ENCODE measurements at places on chromosomes 3 and 15.

DNA sequence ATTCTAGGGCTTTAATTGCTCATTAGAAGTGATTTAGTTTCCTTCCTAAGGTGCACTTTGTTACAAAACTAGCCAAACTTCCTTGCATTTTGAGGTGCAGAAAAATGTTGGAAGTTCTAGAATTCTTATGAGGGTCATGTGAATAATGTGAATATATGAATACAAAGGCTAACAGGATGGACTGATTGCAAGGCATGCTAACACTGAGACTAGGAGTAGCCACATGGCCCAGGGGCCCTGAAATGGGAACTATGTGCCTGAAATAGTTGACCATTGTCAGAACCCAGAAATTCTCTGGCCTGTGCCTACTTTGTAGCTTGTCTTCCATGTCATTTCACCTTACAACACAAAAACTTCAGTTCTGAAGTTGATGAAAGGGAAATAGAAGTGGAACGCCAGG is 10.8 kb downstream of the ASB7 start:
- DNase-seq, result no peak

DNA sequence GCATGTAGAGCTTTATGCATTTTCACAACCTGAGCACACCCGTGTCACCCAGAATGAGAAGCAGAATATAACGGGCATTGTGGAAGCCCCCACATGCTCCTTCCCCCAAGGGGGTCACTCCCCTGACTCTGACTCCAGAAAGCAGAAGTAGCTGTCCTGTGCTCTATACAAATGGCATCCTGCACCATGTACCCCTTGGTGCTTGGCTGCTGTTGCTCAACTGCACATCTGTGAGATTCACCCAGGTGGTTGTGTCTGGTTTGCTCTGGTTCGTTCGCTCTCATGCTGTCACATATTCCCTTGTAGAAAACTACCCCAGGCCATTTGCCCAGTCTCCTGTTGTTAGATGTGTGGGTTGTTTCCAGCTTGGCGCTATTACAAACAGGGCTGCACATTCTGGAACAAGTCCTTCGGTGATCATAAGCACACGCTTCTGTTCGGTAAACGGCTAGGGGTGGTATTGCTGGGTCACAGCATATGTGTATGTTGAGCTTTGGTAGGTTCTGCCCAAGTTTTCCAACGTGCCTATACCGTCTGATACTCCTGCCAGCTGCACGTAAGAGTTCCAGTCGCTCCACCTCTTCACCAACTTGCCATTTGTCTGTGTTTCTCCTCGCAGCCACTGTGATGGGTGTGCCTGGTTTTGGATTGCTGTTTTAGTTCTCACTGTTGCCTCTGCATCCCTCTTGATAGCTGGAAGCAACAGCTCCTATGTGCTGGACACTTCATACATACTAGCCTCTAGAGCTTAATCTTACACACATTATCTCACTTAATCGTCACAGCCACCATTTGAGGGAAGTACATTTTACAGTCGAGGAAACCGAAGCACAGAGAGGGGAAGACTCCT is 65.4 kb upstream of the SLC6A6 start:
- no peak for DNase-seq

DNA sequence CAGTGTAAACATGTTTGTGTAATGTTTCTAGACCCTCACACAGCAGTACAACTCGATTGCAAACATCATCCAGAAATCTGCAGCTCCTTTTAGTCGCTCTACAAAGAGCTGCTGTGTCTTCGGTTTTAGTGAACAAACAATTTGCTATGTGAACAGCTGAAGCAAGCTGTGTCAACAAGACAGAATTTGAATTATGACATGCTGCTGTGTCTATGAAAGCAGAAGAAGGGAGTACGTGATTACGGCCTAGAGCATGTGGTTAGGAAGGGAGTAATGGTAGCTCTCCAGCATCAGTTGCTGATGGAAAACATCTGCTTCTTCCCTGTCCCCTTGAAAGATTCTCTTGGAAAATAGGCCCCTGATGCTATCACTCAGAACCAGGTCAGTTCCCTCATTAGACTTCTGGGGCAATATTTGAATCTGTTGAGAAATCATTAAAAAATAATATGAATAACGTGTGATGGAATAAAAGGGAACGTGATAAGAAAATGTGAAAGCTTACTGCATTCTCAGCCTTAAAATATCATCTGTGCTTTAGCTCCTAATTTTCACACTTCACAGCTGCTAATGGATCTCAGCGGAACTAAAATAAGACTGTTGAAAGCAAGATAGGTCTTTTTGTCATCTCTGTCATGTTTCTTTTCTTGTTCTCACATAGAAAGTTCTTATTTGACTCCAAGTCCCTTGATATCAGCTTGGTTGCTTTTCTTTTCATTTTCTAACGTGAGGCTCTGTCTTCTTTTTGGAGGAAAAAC is 891.5 kb downstream of the ROBO2 start:
- DNase-seq, result no peak

DNA sequence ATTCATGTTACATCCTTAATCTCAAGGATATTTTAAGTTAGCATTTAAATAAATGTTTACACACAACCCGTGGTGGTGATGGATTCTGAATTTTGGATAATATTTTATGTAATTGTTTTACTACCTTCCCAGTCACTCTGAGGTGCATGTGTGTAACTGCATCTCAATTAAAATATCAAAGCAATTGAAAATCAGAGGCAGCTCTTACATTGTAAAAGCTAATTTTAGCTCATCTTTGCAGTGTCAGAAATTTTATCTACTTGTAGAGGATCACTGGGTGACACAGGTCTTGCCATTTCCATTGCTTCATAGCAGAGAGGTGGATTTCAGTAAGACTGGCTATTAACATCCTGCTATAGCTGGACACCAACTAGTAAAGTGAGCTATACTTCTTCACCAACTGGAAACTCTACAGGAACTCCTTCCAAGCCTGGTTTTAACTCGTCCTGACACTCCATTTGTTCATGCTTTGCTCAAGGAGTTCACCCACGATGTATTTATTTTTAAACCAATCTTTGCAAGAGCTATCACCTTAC is 19.6 kb upstream of the MITF start:
- no peak for DNase-seq

GRCh38 chr3:47016934-47017435 is 37.5 kb downstream of the NBEAL2 start:
- DNase-seq, result no peak

- DNase-seq, result no peak
Measured at GRCh38 chr3:12990306-12990705, 82.9 kb downstream of the IQSEC1 start.

- DNase-seq, result no peak
Measured at GRCh38 chr15:77393471-77393840, 26.4 kb downstream of the PEAK1 start.

GRCh38 chr3:36597422-36597821 is 166.9 kb downstream of the DCLK3 start:
- DNase-seq, result no peak

GRCh38 chr3:18853269-18853668 is 295.0 kb upstream of the KCNH8 start:
- no peak for DNase-seq

DNA sequence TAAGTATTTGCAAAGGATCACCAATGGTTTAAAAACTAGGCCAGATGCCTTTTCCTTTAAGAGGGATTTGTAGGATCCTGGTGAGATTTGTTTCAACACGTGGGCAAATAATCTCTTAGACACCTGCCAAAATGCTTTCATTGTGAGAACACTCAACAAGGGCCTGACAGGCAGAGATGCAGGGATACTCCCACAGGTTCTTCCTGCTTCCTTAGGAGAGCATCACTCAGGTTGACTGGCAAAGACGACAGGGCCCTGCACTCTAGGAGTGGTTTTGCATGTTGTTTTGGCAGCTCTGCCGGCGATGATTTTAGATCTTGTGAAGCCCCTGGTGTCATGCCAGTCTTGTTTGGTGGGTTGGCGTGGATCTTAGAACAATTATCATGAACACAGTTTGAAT is 184.5 kb downstream of the NR1D2 start:
- no peak for DNase-seq

GRCh38 chr3:89171687-89172545 is 64.5 kb downstream of the EPHA3 start:
- DNase-seq, result no peak

DNA sequence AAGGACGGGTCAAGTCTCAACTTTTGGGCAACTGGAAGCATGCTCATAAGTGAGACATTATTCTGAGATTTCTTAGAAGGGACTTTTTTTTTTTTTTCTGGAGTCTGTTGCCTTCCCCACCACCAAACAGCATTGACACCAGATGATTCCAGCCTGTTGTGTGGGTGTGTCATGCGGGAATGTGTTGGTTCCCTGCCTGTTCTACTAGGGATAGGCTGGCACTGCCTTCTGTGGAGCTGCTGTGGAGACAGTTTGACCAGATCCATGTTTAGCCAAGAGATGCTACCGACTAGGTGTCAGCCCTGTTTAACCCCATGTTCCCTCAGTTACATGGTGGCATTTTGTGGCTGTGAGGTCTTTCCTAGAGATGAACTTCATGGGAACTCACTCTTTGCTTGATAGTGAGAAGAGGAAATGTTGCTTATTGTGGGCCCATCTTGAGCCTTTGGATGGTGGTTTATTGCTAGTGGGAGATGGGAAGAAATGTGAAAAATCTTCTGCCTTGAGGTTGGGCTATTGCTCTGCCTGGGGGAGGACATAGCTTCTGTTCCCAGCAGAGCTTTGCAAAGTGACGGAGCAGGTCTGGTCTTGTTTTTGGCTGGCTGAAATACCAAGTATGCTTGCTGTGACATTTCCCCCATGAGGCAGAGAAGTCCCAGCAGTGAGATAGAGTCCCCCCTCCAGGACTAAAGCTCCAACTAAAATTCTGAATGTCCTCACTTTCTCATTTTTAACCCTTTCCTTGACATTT is 31.3 kb downstream of the TRAK1 start:
- DNase-seq, result no peak

DNA sequence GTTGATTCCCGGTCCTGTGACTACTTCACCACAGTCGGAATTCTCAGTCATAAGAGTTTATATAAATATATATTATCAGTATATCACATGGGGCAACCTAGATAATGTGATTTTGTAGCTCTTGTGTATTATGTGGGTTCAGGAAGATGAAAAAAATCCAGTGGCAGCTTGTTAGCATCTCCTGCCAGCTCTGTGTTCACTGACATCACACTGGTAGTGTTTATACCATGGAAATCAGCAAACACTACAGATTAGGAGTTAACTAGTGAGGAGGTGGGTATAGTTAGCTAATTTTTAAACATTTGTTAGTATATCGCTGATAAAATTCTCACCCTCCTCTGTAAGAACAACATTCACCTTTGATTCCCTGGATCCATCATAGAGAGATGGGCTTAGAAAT is 44.5 kb upstream of the KCNMB2 start:
- DNase-seq, result no peak

DNA sequence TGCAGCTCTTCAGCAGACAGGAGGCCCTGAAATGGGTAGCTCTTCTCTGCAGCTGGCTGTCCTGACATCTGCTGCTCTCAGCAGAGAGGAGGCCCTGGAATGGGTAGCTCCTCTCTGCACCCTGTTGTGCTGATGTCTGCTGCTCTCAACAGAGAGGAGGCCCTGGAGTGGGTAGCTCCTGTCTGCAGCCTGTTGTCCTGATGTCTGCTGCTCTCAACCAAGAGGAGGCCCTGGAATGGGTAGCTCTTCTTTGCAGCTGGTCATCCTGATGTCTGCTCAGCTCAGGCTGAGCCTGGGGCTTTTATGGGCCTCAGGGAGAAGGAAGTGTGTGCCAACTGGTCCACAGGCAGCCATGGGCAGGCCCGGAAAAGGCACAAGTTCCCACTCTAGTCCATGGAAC is 66.6 kb downstream of the PIK3CB start:
- DNase-seq, result no peak

GRCh38 chr3:168088106-168088720 is 7.5 kb downstream of the GOLIM4 start:
- DNase-seq, result no peak

GRCh38 chr3:146895026-146895749 is 290.0 kb upstream of the PLSCR5 start:
- DNase-seq, result no peak

- no peak for DNase-seq
Measured at GRCh38 chr15:31157644-31158069, 56.1 kb upstream of the TRPM1 start.

DNA sequence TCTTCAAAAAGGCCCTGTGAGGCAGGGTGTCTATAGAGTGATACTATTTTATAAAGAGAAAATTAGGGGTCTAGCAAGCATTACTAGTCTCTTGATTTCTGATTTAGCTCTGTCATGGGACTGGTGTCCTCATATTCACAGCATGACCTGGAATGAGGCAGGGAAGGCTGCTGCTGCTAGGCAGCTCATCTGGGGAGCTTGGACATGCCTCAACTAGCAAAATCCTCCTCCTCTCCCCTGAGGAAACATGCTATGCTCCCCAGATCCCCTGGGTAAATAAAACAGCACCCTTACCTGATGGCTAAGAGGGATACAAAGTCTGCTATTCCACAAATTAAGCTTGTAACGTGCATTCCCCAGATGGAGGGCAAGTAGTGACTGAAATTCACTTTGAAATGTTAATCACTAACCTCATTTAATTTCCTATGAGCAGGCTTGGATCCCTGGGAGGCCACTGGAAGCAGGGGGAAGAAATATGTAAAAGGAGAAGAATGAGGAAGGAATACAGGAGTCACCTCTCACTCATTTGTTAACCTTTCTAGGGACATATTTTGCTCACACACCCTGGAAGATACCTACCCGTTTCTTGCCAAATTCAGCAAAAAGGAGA is 709.4 kb downstream of the SQOR start:
- DNase-seq, result no peak

- DNase-seq, result no peak
Measured at GRCh38 chr3:61030469-61031035, 220.7 kb downstream of the FHIT start.

DNA sequence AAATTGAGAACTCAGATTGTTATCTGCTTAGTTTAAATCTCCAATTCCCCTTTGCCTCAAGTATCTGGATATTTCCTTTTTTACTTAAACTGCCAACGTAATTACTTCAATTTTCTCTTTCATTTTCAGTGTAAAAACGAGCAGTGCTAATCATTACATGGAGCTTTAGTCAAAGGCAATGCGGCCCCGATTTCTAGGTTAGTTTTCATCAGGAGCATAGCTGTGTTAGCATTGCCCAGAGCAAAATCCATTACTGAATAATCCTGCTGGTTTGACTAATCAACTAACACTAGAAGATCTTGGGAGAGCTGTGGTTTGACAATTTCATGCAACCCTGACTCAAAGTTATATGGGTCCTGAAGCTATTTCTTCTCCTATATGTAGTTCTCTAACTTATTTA is 46.2 kb downstream of the ZPLD1 start:
- DNase-seq, result no peak

DNA sequence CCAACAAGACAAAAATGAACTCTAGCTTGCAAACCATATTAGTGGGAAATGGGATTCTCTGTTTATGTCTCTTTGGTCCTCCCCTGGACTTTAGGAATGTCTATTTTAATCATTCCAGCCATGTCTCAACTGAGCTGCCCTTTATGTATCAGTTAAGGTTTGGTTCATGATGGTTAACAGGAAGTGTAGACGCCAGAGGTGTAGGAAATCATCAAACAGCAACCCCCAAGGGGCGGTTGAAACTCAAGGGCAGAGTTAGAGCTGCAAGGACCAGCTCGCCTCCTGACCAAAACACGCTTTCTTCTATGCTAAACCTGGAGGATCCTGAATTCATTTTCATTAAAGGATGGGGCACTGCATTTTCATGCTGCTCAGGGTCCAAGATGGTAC is 53.7 kb upstream of the HEG1 start:
- DNase-seq, result no peak

GRCh38 chr3:166444756-166445155 is 607.5 kb upstream of the BCHE start:
- DNase-seq, result no peak

- DNase-seq, result no peak
Measured at GRCh38 chr3:15513116-15513515, 8.4 kb downstream of the COLQ start.

GRCh38 chr15:38062696-38063095 is 128.3 kb downstream of the TMCO5A start:
- no peak for DNase-seq
